Activated CD4-positive, alpha-beta T cell treated with anti-CD3 and anti-CD28 coated beads, Interleukin-2, Interleukin-4, amounts not matched to agents 100 ng/mL and 50 ng/mL, durations not matched to agents 16 hours and 8 hours (primary cell): ENCODE measurements at places on chromosomes 1 and 21.

DNA sequence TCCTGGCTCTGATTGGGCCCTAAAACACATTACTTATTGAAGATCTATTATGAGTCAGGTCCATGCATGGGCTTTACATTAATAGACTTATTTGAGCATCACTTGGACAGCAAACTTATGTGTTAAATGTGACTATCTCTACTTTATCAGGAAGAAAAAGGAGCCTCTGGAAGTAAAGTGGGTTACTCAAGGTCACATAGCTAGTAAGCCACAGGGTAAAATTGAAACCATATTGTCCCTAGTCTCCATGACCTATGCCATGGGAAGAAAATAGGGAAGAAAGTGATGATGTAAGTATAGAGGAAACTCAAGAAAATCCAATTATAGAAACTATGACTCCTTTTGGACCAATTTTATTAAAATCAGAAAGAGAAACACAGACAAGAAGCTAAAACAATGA, 555.3 kb downstream of the NUF2 start:
- DNase-seq, result no peak

DNA sequence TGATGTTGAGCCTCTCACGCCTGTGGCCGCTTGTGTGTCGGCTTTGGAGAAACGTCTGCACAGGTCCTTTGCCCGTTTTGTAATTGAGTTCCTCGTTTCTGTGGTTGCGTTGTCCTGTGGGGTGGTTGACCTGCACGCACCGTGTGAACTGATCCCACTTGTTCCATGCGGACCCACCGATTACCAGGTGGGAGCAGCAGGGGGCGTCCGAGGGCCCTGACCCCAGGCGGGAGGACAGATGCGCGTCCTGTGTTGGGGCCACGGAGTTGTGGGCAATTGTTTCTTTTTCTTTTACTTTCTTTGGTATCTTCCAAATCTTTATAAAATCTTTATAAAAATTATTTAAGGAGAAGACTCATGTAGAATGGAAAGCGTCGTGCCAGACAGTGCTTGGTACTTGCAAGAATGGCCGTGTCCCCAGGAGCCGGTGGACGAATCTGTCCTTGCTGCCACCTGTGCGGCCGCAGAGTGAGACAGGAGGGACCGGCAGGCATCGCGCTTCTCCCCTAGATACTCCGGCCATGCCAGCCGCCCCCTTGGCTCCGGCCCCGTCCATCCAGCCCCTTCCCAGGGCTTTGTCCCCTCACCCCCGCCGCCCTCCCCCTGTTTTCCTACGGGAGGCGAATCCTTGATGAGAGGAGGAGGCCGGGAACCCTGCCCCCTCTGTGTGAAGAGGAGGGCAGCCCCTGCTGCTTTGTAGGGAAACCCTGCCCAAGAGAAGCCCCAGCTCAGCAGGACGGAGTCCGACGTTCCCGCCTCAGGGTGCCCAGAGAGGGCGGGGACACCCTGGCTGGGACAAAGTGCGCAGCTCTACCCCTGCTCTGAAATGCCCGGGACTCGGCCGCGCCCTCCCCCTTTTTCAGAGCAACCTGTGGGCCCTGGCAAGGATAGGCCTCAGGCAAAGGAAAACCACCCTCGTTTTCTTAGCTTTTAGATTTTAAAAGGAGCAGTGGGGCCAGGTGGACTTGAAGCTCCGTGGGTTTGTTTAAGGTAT, 41.7 kb downstream of the PRKCZ start:
- DNase-seq, result peak; percentile 38

DNA sequence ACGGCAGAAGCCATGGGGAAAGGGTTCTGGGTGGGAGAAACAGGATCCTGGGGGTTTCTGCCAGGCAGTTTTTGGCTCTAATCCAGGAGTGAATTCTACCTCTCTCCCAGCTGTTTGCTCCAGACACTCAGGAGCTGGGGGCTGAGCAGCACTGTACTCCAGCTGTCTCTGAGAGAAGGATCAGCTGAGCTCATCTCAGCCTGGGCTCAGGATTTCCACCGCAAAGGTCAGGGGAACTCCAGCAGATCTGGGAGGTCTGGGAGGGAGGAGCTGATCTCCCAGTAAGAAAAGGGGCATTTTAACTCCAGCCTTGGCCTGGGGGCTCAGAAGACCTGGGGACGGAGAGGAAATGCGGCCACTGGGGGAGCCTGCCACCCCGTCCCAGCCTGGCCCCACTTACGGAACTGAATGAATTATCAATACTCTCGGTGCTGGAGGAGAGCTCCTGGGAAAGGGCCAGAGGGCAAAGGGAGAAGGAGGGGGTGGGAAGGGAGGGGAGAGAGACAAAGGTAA, 17.3 kb downstream of the PI4KB start:
- DNase-seq, result no peak

GRCh38 chr1:2488688-2489087, 12.6 kb downstream of the PLCH2 start:
- DNase-seq, result no peak

GRCh38 chr1:161499099-161500039, 5.9 kb upstream of the FCGR2A start:
- no peak for DNase-seq

DNA sequence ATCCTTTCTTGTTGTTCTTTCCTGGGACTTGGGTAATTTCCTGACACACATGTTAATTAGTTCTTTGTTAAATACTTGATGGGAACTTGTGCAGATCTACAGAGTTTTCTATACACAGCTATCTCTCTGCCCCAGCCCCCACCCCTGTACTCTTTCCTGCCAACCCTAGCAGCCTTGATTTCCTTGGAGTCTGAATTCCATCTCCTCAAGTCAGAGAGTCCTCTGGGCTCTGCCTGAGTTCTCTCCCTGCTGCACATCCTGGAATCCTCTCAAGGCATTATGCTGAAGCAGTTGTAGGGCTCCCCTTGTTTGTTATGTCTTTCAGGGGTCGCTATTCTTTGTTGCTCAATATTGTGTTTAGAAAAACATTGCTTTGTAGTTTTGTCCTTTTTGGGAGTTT, 384.7 kb downstream of the RPS6KC1 start:
- DNase-seq, result no peak

DNA sequence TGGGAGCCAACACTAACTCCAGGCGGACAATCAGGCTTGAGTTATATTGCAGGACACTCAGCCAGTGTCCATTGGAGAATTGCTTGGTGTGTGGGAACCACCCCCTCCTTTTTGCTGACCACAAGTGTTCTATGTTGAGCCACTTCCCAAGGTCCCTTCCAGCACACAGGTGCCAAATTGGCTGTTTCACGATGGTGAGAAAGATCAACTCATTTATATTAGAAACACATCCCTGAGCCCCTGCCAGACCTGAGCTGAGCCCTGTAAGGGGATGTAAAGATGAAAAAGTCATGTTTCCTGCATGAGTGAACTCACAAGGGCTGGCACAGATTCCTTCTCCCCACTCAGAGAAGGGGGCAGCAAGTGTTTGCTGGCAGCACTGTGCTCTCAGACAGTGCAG, 96.5 kb downstream of the KCNN3 start:
- DNase-seq, result no peak

DNA sequence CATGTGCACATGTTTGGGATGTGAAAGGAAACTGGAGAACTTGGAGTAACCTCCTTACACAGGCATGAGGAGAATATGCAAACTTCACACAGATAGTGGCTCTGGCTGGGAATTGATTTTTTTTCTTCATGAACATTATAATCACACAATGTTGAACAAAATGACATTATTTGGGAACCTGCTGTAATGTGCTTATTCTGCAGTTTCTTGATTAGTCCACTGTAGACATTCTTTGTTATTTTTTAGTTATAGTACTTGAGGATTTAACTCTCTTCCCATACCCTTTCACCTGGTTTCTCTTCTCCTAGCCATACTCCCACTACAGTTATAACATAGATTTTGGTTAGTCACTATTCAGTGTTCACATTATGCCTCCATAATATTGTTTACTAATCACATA, 68.3 kb downstream of the ATG4C start:
- no peak for DNase-seq

GRCh38 chr21:21997390-21998333, 999.5 kb downstream of the NCAM2 start:
- no peak for DNase-seq

DNA sequence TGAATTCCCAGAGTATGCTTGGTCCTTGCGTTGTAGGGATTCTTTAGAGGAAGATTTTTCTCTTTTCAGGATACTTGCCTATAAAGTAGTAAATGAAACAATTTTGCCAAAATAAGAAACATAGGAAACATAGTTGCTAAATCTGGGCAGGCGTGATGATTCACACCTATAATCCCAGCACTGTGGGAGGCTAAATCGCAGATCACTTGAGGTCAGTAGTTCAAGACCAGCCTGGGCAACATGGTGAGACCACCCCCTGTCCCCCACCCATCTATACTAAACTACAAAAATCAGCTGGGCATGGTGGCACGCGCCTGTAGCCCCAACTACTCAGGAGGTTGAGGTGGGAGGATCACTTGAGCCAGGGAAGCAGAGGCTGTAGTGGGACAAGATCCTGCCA, 4.9 kb downstream of the ARV1 start:
- DNase-seq, result no peak

DNA sequence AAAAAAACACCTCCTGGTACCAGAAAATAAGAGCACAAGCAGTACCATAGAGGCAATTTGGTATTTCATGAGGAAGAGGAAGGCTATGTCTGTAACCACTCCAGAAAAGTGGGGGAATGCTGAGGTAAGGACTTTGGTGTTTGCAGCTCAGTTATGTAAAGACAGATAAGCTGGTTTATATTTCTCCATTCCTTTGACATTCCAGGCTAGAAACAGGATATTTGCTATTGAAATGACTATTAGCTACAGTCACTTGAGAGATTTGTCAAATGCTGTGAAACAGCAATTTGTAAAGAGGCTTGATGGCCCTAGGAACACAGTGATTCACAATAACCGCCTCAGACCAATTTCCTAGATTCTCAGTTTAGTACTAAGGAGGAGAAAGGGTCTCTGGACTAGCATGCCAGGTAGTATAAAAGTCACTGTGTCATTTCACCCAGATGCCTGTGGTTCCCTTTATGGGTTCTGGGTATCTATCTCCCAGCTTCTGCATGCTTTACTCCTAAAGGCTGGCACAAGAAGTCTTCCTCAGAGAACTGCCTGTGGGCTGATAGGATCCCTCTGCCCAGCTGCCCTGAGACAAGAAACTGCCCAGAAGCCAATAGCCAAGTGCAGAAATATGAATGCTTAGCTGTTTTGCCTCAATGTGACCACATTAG, 80.5 kb downstream of the VCAM1 start:
- DNase-seq, result no peak

GRCh38 chr1:172431721-172432192, 11.3 kb downstream of the C1orf105 start:
- no peak for DNase-seq

DNA sequence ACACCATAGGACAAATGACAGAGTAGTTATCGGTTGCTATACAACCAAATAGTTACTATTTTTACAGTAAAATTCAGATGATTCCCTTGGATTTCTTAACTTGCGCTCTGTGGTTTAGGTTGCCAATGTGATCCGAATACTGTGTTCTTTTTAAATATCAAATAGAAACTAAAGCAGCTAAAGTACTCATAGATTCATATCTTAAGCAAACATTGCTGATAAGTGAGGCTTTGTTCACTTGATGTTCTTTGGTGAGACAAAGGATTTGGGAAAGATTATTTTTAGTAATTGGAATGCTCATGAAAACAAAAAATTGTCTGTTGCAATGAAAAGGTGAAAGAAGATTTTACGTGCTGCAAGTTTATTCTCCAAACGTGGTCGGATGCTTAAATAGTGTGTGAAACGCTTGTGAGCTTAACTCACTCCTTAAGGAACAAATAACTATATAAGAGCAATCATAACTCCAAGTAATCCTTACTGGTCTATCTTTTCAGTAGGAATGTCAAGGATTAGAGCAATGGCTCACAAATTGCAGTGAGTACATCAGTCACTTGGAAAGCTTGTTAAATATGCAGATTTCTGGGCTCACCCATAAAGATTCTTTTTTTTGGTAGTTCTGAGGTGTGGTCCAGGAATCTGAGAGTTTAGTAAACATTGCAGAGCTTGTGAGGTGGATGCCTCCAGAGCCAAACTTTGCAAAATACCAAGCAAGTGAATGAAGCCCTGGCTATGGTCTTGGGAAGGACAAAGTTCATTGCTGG, 31.8 kb upstream of the PDC start:
- no peak for DNase-seq

DNA sequence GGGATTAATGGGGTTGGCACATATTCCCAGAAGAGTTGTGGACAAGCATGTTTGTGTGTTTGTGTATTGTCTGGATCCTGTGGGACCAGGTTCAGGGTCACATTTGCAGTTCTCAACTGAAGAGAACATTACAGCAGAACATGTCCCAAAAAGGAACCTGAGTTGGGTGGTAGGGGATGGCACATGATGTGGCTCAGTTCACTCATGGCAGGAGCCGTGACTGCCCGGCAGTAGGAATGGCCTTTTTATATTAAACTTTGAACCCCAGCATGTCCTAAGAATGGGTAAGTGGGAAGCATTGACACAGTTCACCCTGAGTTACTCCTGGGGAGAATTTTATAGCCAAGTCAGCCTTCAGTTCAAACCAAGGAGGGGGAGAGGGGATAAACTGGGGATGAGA, 41.3 kb downstream of the CXADR start:
- DNase-seq, result no peak

DNA sequence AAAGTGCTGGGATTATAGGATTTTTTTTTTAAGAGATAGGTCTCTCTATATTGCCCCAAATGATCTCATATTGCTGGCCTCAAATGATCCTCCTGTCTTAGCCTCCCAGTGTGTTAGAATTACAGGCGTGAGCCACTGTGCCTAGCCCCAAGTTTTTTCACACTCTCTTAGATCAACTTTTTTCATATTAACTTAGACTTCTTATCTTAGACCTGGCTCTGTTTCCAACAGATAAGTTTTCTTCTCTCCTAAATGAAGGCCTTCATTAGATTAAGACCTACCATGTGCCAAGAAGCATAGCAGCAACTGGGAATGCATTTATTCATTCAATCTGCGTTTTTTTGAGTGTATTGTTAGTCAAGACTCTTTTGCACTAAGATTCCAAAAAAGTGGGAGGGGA, 20.2 kb upstream of the HTR1D start:
- DNase-seq, result no peak

- DNase-seq, result no peak
Observed at GRCh38 chr1:51316113-51316845, 14.1 kb downstream of the TTC39A start.

DNA sequence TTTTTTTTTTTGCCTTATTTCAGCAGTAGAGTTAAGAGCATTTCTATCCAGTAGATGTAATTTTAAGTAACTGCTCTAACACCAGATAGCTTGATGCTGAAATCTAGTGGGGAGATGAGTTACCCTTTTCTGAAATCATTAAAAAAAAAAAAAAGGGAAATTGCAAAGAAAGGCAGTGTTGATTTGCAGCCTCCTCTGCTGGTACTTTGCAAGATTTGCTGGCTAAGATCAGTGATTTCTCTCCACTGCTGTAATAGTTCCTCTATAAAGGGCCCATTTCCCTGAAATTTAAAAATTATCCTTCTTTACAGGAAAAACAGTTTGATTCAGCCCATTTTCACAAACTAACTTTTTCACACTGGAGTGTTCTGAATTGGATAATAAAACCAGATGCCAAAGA, 120.6 kb downstream of the PTBP2 start:
- DNase-seq, result no peak
